Caco-2 (cell line): ENCODE measurements at places on chromosomes 11 and 22.

DNA sequence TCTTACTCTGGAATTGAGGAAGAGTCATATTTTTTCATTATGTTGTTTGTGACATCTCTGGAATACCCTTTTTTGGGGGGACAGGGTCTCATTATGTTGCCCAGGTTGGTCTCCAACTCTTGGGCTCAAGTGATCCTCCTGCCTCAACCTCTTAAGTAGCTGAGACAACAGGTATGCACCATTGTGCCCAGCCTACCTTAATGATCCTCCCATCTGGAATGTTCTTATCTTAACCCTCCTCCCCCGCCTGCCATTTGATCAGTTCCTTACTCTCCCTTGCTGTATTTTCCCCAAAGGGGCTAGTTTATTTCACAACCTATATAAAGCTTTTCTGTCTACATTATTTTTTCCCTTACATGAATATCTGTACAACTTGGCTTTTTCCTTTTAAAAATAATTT is 594.7 kb downstream of the METTL15 start:
- no peak for DNase-seq

- peak; percentile 87 for DNase-seq
Measured at GRCh38 chr11:128956401-128957201, 13.9 kb upstream of the TP53AIP1 start.

DNA sequence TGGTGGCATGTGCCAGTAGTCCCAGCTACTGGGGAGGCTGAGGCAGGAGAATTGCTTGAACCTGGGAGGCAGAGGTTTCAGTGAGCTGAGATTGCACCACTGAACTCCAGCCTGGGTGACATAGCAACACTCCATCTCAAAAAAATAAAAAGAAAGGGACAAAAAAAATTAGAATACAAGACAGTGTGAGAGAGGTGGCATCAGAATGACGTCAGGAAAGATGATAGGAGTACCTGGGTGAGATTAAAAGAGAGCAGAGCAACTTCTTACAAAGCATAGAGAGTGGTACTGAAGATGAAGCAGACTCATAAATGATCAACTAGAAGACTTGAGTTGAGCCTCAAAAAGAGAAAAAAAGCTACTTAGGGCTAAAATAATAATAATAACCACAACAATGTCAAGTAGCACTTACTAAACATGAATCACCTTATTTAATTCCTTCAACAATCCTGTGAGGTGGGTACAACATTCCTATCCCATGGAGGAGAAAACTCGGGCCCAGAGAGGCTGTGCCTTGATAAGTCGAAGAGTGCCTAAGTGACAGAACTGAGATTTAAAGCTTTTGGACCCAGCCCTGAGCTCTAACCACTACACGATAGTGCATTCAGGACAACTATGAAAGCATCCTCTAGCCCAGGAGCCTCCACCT is 5.2 kb upstream of the SLN start:
- DNase-seq, result no peak

DNA sequence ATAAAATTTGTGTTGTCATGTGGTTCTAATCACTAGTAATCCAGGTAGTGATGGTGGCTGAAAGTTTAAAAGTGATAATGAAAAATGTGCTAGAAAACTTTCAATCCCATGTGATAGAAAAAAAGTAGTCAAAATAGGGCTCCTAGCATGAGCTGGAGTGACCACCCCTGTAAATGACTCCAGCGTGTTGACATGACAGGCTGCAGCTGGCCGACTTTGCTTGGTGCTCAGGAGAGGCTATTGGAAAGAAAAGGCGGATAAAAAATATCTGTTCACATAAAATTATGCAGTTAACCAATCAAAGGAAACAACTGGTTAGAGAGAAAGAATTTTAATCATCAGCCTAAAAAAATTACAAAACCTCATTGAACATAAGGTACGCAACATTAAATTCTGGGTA is 16.9 kb upstream of the MTCH2 start:
- DNase-seq, result no peak

- no peak for DNase-seq
Measured at GRCh38 chr11:102493524-102493923, 37.0 kb downstream of the MMP7 start.

GRCh38 chr11:77136074-77136473 is 8.0 kb downstream of the MYO7A start:
- no peak for DNase-seq

GRCh38 chr11:14012846-14013245 is 50.3 kb downstream of the SPON1 start:
- DNase-seq, result no peak
